ENCODE measurements at places on chromosomes 1 and 21.

DNA sequence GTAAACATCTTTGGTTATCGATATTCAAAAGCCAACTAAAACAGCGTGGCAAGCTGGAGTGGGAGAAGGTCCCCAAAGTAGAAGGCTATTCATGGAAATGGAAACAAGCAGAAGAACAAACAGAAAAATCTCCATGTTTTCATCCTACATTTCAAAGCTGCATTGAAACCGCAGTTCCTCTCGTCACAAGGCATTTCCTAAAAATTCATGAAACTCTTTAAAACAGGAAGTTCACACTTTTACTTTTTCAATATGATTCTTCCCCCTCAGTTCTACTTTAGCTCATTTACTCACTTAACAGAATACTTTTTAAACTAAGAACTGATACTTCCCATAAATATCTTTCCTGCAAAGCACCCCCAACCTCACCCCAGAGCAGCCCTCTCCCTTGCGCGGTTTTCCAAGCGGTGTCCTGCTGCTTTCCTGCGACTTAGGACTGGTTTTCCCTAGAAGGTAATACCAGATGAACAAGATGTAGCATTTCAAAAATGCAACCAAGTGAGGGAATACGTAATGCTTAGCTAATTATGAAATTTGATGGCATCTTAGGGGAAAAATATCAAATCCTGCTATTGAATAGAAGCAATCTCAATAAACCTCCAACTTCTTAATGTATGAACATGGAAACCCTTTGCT, 228.3 kb upstream of the PKN2 start:
- no peak for DNase-seq

GRCh38 chr1:236494586-236495466, 29.0 kb upstream of the LGALS8 start:
- no peak for DNase-seq

DNA sequence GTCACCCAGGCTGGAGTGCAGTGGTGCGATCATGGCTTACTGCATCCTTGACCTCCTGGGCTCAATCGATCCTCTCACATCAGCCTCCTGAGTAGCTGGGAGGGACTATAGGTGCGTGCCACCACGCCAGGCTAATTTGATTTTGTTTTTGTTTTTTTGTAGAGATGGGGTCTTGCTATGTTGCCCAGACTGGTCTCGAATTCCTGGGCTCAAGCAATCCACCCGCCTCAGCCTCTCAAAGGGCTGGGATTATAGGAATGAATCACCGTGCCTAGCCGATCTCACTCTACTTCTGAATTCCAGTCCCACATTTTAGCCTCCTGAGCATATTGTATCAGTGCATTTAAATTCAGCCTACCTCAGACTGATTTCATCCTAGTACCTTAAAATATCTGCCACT, 1.8 kb downstream of the CTXND2 start:
- DNase-seq, result no peak

DNA sequence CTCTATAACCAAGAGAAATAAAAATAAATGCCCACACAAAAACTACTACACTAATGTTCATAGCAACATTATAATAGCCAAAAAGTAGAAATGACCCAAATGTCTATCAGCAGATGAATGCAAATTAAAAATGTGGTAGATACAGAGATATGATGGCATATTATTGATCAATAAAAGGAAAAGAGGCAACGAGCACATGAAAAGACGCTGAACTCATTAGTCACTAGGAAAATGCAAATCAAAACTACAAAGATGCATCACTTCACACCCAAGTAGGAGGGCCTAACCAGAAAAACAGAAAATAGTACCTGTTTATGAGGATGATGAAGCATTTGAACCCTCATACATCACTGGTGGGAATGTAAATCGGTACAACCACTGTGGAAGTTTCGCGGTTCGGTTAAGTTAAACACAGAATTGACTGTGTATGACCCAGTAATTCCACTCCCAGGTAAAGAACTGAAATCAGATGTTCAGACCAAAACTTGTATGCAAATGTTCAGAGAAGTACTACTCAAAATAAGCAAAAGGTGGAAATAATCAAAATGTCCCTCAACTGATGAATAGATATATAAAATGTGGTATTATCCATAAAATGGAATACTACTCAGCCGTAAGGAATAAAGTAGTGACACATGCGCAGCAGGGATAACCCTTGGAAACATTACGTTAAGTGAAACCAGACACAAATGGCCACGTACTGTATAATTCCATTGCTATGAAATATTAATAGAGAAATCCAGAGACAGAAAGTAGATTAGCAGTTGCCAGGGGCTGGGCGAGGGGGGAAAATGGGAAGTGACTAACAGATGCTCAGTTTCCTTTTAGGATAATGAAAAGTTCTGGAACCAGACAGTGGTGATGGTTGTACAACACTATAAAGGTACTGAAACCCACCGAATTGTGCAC, 3.1 kb downstream of the USP48 start:
- DNase-seq, result no peak

GRCh38 chr1:17891205-17892110, 136.3 kb downstream of the ACTL8 start:
- peak; percentile 72 for DNase-seq

GRCh38 chr1:227775841-227776240, 39.6 kb upstream of the PRSS38 start:
- no peak for DNase-seq

DNA sequence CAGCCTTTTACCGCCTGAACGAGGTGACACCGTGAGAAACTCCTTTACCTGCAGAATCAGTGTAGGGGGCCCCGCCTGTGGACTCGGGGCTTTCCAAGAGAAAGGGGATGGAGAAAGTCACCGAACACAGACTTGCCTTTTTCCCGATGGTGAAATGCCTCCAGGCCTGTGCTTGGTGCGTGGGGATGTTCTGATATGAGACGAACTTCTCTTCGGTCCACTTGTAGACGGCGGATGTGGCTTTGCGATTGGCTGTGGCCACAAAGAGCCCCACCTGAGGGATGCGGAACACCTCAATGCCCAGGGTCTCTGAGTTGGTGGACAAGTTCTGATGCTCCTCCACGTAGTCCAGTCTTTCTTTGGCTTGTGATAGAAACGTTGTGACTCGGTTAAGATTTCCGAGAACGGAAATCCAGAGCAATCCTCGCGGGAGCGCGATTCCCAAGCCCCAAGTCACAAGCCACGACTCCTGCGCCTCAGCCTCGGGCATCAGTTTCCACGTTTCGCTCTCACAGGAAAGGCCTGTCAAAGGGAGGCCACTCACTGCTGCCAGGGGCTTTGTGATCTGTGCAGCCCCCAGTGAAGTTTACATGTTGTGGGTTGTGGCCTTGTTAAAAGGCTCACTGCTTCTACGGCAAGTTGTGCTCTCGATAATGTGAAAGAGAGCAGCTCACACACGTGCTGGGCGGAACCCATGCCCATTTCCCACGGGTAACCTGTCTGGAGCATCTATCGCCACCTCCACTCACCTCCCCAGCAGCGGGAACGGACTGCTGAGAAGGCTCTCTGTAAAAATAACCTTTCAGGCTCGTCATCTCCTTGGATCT, 12.6 kb downstream of the KRTAP10-1 start:
- peak; percentile 12 for DNase-seq

DNA sequence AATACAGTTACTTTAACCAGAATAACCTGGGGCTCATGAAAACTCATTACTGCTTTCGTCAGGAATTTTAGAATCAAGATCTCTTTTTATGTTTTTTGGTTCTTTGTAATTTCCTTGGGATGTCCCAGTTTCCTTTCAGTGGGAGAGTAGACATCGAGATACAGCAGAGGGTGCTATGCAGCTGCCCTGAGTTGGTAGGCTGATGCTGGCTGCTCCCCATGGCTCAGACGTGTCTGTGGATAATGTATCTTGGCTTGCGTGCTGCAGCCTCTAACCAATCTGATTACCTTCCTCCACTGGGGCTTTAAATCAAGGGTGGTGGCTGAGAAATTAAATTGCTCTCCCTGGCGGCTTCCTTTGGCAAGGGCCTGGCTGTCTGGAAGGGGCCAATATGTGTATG, 253.7 kb downstream of the CACNA1E start:
- no peak for DNase-seq

Data from heart left ventricle (tissue), 16 donors.